Kidney (tissue), 22 donors: ENCODE measurements at places on chromosomes 7 and 10.

DNA sequence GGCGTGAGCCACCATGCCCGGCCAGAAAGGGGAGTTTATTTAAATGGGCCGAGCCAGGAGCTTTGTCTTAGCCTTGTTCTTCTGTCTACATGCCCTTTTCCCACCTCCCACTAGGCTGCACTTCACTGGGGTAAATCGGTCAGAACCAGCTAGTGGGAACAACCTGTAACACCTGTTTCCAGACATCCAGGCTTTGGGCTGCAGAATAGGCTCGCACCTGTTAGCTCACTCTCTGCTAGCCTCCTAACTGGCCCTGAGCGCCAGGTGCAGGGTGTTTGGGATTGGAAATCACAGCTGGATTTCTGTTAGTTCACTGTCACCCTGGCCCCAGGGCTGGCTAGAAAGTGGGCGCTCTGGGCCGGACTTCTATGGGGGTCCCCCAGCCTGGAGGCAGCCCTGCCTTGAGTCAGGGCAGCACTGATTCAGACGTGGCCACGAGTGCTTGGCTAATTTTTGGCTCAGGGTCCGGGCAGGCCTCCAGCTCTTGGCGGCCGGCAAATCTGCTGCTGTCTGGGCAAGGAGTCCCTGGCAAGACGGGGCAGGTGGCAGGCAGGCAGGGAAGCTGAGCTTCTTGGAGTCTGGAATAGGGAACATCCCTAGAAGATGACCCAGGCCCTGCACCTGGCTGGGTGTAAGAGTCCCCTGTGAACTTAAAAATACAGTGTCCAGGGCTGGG, 48.6 kb downstream of the GTF2IRD1 start:
- no peaks in the 10 kb centered on the region for H3K36me3 ChIP-seq
- no peaks in the 10 kb centered on the region for H3K4me1 ChIP-seq
- no peak overlapping the region for H3K4me3 ChIP-seq
- no peaks in the 10 kb centered on the region for H3K27me3 ChIP-seq
- no peak for DNase-seq

DNA sequence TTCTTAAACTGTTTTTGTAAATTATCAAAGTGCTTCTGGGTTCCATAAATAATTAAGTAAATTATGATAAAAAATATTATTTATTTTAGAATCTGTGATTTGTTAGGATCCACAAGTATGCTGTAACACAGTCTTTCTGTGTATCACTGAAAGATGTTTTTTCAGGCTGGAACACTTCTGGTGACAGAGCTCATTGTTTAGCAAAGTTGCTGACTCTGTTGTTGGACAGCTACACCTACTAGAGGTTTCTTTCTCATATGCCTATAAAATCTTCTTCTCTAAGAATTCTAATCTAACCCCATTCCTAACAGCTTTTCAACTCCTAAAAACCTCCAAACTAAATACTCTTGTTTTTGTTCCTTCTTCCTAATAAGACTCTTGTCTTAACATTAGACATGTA, 176.8 kb downstream of the THSD7A start:
- no peak for DNase-seq
- no peaks in the 10 kb centered on the region for H3K4me1 ChIP-seq
- H3K27ac ChIP-seq, result no peak overlapping the region
- no peak overlapping the region for H3K4me3 ChIP-seq

DNA sequence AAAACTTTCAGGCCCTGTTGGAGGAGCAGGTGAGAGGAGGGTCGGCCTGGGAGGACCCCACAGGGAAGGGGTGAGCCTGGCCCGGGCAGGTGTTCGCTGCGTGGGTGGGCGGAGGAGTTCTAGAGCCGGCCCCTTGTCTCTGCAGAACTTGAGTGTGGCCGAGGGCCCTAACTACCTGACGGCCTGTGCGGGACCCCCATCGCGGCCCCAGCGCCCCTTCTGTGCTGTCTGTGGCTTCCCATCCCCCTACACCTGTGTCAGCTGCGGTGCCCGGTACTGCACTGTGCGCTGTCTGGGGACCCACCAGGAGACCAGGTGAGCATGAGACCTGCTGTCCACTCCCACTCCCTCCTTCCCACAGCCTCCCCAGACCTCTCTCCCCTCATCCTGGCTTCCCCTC, 5.6 kb downstream of the ZNHIT1 start:
- no peak for DNase-seq
- no peaks in the 10 kb centered on the region for H3K27me3 ChIP-seq
- peaks cover 5% of the 10 kb centered on the region for H3K4me1 ChIP-seq
- peaks cover 2% of the 10 kb centered on the region for H3K36me3 ChIP-seq
- no peak overlapping the region for H3K4me3 ChIP-seq

- no peak overlapping the region for H3K4me3 ChIP-seq
- DNase-seq, result no peak
- no peaks in the 10 kb centered on the region for H3K27me3 ChIP-seq
- H3K36me3 ChIP-seq, result no peaks in the 10 kb centered on the region
- H3K4me1 ChIP-seq, result no peaks in the 10 kb centered on the region
These were observed 150.4 kb upstream of the GNAI1 start for GRCh38 chr7:79984210-79984609.

- DNase-seq, result no peak
- no peaks in the 10 kb centered on the region for H3K36me3 ChIP-seq
- no peak overlapping the region for H3K4me3 ChIP-seq
These were observed 384.5 kb downstream of the NEBL start for GRCh38 chr10:20512631-20513030.

- no peaks in the 10 kb centered on the region for H3K36me3 ChIP-seq
- H3K4me3 ChIP-seq, result no peak overlapping the region
- no peak overlapping the region for H3K27ac ChIP-seq
- no peaks in the 10 kb centered on the region for H3K4me1 ChIP-seq
- DNase-seq, result no peak
These were observed 40.2 kb downstream of the ZNF783 start for GRCh38 chr7:149302222-149302621.

DNA sequence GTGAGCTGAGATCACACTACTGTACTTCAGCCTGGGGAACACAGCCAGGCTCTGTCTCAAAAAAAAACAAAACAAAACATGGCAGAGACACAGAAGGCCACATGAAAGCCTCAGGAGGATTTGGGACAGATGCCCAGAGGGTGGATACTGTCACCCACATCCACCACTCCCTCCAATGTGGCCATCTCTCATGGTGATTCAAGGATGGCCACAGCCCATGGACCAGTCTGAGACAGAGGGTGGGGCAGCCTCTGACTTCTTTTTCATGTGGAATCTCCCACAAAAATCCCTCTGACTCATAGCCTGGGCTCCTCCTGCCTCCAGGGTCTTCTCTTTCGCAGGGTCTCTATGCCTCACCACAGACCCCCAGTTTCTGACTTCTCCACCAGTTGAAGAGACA, 59.0 kb upstream of the GTF2I start:
- H3K4me1 ChIP-seq, result no peaks in the 10 kb centered on the region
- H3K27ac ChIP-seq, result no peak overlapping the region
- H3K36me3 ChIP-seq, result peaks cover 7% of the 10 kb centered on the region
- no peak for DNase-seq
- H3K4me3 ChIP-seq, result no peak overlapping the region

DNA sequence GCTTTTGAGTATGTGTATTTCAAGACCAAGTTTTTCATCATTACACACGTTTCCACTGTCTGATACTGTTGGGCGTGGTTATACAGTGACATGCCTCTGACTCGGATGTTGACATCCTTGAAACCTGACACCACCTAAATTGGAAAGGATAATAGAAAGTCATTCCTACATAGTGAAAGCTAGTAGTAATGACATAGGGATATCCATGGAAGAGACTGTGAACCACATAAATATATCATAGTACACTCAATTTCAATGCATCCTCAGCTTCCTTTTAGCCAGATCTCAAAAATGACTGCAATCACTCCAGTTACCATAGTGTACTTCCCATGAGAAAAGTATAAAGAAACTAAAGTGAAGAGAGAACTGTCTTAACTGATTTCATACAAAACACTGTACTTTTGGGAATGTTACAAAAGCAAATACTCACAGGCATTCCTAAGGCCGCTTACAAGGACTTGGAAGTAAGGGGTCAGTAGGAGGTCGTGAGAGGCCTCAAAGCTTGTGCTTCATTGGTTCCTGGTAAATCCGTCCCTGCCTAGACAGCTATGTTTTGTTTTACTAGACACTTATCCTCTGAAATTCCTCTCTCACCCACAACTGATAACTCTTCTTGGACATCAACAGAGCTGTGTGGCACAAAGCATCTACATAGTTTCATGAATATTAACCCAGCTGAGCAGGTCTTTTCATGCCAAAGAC, 71.8 kb upstream of the VWDE start:
- no peaks in the 10 kb centered on the region for H3K27me3 ChIP-seq
- H3K4me1 ChIP-seq, result no peaks in the 10 kb centered on the region
- H3K36me3 ChIP-seq, result no peaks in the 10 kb centered on the region
- H3K4me3 ChIP-seq, result no peak overlapping the region

GRCh38 chr7:7351156-7351555, 168.8 kb downstream of the C1GALT1 start:
- H3K27ac ChIP-seq, result no peak overlapping the region
- no peaks in the 10 kb centered on the region for H3K4me1 ChIP-seq
- DNase-seq, result no peak
- no peak overlapping the region for H3K4me3 ChIP-seq
- H3K36me3 ChIP-seq, result no peaks in the 10 kb centered on the region

- no peaks in the 10 kb centered on the region for H3K36me3 ChIP-seq
- no peak overlapping the region for H3K4me3 ChIP-seq
- DNase-seq, result peak; percentile 77
- H3K4me1 ChIP-seq, result no peaks in the 10 kb centered on the region
- H3K27ac ChIP-seq, result no peak overlapping the region
- no peaks in the 10 kb centered on the region for H3K27me3 ChIP-seq
These were observed 62.7 kb downstream of the ADCYAP1R1 start for GRCh38 chr7:31114593-31115343.

DNA sequence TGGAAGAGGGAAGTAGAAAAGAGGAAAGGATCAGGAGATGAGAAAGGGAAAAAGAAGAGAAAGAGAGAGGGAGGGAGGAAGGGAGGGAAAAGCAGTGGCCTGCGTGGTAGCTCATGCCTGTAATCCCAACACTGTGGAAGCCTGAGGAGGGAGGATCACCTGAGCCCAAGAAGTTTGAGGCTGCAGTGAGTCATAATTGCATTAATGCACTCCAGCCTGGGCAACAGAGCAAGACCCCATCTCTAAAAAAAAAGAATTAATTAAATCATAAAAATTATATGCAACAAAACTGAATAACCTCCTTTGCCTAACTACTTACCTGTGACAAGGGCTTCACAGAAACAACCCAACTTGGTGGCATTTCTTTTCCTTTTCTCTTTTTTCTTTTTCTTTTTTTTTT, 107.9 kb upstream of the SFMBT2 start:
- H3K36me3 ChIP-seq, result no peaks in the 10 kb centered on the region
- H3K27me3 ChIP-seq, result peaks cover 10% of the 10 kb centered on the region
- H3K4me1 ChIP-seq, result no peaks in the 10 kb centered on the region
- no peak overlapping the region for H3K4me3 ChIP-seq
- no peak overlapping the region for H3K27ac ChIP-seq

DNA sequence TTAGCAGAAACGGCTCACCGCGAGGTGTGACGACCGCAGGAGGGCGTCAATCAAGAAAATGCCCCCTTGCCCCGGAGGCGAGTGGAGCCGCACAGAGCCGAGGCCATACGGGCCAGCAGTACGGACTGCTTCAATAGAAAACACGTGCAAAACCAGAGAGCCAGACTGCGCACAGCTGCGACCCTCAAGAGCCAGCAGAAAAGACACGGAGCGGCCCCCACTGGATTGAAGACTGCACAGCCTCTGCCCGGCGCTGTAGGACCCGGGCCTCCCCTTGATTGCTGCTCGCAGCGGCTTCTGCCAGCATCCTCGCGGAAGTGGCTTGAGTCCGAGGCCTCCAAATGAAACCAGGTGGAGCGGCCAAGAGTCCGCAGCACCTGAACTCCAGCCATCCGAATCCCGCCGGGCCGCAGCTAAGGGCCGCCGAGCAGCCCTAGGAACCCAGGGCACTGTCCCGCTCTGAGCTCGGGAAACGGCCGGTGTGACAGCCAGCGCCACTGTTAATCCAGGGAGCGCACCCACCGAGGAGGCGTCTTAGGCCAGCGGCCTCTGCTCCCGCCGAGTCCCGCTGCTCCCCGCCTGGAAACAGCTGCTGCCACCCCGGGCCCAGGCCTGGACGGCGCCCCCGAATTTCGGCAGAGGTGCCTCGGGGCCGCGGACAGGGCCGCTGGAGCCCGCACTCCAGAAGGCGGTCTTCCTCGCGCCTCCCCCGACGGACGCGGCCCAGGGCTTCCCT, 660 bp upstream of the HHEX start:
- DNase-seq, result peak; percentile 45
- no peaks in the 10 kb centered on the region for H3K4me1 ChIP-seq
- peaks cover 41% of the 10 kb centered on the region for H3K27me3 ChIP-seq
- H3K27ac ChIP-seq, result no peak overlapping the region
- H3K4me3 ChIP-seq, result no peak overlapping the region

GRCh38 chr7:70076325-70076724, 478.1 kb downstream of the AUTS2 start:
- no peaks in the 10 kb centered on the region for H3K27me3 ChIP-seq
- no peaks in the 10 kb centered on the region for H3K4me1 ChIP-seq
- no peaks in the 10 kb centered on the region for H3K36me3 ChIP-seq

DNA sequence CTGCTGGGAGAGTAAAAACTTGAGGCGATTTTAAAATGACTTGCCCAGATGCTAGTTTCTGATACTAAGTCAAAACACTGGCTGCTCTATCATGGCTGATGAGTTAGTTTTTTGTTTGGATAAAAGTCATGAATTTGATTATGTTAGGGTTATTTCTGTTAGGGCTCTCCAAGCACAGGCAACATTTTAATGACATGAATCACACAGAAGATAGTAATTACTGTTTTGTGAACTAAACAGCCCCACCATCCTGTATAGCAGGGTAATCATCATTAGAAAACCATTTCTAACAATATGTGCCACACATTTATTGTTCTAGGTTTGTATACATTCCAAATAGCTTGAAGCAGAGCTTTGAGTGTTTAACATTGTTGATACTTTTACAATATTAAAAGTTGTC, 750.3 kb downstream of the ANKRD7 start:
- DNase-seq, result no peak
- H3K27me3 ChIP-seq, result no peaks in the 10 kb centered on the region
- no peaks in the 10 kb centered on the region for H3K36me3 ChIP-seq
- no peak overlapping the region for H3K27ac ChIP-seq

DNA sequence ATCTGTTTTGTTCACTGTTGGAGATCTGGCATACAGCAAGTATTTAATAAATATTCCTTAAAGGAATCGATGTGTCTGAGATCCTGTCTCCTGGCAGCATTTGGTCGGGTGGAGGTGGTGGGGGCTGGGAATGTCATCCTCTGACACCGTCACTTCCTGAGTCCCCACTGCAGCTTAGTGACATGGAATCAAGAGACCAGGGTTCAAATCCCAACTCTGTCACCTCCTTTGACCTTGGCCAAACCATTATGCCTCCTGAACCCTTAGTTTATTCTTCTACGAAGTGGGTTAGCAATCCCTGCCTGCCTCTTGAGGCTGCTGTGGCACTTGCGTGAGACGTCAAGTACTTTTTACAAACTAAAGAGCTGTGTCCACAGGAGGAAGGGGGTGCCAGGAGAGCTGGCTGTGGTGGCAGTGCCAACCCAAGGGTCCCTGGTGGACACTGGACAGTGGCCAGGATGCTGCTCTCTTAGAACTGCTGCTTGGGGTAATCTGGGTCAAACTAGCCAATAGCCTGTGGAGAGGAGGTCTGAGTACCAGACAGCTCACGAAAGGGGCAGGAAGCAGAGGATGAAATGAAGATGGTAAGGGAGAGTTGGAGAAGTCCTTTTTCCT, 8.0 kb upstream of the ZMIZ1 start:
- no peaks in the 10 kb centered on the region for H3K4me1 ChIP-seq
- no peaks in the 10 kb centered on the region for H3K27me3 ChIP-seq
- peak; percentile 25 for DNase-seq
- H3K27ac ChIP-seq, result no peak overlapping the region
- H3K4me3 ChIP-seq, result no peak overlapping the region

GRCh38 chr10:978826-979421, 9.3 kb upstream of the GTPBP4 start:
- H3K4me1 ChIP-seq, result no peaks in the 10 kb centered on the region
- H3K27me3 ChIP-seq, result no peaks in the 10 kb centered on the region
- no peak for DNase-seq
- no peak overlapping the region for H3K4me3 ChIP-seq
- H3K27ac ChIP-seq, result no peak overlapping the region
- H3K36me3 ChIP-seq, result no peaks in the 10 kb centered on the region
